ENCODE measurements at places on chromosomes 13 and 19. TPM values are rescaled to one million over a fixed set of nuclear protein-coding genes. Genes with fewer than 3 reads are reported as not detected.

ZNF540 gene
- total RNA-seq: 7.5 TPM

NFIX gene
- total RNA-seq: 1.9 TPM

KLK7 gene
- total RNA-seq: not detected

SHISA2 gene
- total RNA-seq: 0.52 TPM

GGACT gene
- total RNA-seq: 1.5 TPM

BLOC1S3 gene
- 7.3 TPM for total RNA-seq

TMEM150B gene
- total RNA-seq: 2.0 TPM

All from mononuclear cell (primary cell).